Stimulated activated CD4-positive, alpha-beta T cell treated with anti-CD3 and anti-CD28 coated beads, Interleukin-2, amount 100 ng/mL, for 24 hours (primary cell): ENCODE measurements at places on chromosomes 3 and 15.

GRCh38 chr3:151835751-151836525, 22.0 kb downstream of the AADAC start:
- no peak for DNase-seq

DNA sequence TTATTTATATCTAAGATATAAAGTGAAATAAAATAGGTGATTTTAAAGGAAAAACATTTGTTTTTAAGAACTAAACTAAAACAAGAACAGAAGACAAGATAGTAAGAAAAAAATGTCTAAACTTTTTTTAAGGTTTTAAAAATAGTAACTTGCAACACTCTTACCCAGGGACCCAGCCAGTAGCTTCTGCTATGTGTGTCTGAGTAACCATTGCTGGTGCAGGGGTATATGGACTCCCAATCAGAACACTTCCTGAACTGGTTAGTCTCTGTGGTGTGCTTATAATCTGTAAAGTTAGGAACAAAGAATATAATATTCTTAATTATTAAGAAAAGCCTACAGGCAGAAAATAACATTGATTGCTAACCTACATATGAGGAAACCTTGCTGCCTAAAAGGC, 118.4 kb downstream of the ATP1B3 start:
- DNase-seq: no peak

DNA sequence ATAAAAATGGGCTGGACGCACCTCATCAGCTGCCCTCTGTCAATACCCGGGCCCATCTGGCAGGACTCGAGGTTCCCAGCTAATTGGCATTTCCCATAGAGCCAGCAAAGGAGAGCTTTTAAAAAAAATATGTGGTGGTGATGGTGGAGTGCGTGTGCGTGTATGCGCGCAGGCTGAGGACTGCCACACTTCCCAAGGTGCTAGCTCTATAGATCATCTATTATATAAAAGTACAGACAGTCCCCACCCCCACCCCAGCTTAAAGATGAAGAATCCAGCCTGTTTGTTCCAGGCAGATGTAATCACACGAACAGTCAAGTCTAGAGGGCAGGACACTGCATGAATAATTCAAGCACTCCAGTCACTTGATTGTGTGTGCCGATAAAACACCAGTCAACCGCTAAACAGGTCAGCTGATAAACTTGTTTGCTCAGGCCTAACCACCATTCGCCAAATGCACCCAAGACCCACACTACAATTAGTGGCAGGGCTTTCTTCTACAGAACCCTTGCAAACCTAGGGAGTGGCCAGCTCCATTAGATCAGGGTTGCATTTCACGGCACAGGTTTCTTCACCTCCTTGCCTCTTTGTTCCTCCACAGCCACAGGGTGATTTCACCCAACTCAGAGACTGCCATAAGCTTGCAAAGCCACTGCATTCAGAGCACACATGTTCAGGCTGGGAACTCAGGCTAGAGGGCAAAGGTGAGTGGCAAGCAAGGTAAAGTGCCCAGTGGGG, 5.8 kb downstream of the TLE3 start:
- DNase-seq: no peak

- DNase-seq: no peak
These were observed 207.5 kb downstream of the CADPS start for GRCh38 chr3:62667714-62668113.

GRCh38 chr15:88181613-88182012, 74.9 kb downstream of the NTRK3 start:
- DNase-seq: no peak

DNA sequence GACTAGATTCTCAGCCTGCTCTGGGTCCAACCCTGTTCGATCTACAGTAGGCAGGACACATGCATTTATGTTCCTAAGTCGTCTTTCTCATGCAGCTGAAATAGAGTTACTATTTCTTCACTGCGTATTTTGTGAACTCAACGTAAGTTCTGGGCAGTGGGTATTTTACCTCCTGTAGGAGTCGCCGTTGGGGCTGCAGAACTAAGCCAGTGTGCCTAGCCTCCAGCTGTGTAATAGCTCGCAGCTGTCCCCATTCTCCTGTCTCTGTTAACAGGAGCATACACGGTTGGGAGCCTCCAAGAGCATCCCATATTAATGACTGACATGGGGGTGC, 58.4 kb upstream of the HRH1 start:
- no peak for DNase-seq

GRCh38 chr3:120726791-120727190, 15.5 kb downstream of the RABL3 start:
- no peak for DNase-seq

DNA sequence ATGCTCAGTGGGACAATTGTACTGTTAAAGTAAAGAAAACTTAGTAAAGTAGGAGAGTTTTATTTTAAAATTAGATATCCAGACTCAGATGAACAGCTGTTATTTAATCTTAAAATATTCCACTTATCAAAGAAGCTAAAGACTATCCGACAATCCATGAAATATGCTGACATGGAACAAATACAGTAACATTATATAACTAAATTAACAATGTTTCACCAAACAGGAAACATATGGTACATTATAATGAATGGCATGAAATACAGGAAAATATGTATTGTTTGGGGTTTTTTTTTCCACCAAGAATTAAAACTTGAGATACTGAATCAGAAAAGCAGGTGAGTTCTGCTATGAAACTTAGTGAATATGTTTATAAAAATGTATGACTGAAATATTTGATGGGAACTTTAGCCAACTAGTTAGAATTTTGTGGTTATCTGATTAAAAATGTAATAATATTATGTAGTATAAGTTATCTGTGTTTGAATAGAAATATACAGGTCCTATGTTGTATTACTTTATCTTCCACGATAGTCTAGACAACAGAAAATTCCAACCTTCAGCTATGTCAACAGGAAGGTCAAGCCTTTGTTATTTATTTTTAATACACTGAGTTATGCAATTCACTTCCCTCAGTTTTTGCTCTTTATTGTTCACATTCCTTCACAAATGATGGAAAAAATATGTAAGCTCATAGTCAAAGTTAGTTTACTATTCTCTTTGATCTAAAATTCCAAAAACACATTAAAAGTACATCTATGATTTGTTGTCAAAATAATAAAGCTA, 72.7 kb downstream of the UACA start:
- DNase-seq: no peak
